SW 1271 (cell line): ENCODE measurements at places on chromosomes 7 and 10.

- DNase-seq, result no peak
Observed at GRCh38 chr10:49021685-49022084, 82.0 kb upstream of the LRRC18 start.

GRCh38 chr7:138813945-138814344 lies 15.9 kb upstream of the ATP6V0A4 start:
- DNase-seq, result no peak

DNA sequence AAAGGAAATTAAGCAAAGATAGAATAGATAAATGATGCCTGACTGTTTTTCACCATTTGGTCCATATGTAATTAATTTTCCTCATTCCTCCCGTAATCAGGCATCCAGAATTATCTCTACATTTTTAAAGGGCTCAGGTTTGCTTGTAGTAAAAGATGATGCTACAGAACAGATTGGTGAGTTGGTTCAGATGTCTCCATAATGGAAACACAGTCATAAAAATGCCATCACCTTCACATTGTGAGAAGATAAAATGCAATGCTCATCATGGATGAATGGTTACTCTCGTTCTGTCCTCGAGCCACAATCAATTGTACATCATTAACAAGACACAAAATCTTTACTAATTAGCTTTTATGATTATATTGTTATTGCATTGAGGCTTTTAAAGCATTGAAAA lies 64.9 kb upstream of the CELF2 start:
- DNase-seq, result no peak

DNA sequence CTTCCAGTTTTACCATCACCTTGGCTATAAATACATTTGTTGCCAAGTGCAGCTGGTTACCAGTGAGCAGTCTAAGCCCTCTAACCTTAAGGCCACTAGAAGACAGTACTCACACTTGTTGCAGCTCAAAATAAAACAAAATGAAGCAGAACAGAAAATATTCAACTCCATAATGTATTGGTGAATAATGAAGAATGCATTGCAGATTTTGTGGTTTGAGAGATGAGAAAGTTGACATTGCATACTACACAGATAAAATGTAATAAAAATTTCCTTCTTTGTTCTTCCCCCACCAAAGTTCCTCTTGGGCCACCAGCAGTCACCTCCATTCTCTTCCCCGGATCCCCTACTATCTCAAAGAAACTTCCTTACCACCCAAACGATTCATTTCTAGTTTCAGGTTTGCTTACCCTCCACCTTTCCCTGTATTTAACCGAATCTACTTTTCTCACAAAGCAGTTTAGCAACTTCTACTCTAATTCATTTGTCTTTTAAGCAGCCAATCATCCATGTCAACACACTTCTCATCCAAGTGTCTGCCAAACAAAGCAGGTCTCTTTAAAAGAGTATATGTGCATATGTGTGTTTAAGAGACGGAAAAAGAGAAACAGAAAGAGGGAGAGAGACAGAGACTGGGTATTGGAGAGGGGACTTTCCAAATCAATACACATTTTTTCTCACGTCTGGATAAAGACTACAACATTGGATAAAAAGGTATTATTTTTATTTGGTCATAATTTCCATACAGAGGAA lies 35.7 kb upstream of the PRPS1L1 start:
- DNase-seq, result no peak

DNA sequence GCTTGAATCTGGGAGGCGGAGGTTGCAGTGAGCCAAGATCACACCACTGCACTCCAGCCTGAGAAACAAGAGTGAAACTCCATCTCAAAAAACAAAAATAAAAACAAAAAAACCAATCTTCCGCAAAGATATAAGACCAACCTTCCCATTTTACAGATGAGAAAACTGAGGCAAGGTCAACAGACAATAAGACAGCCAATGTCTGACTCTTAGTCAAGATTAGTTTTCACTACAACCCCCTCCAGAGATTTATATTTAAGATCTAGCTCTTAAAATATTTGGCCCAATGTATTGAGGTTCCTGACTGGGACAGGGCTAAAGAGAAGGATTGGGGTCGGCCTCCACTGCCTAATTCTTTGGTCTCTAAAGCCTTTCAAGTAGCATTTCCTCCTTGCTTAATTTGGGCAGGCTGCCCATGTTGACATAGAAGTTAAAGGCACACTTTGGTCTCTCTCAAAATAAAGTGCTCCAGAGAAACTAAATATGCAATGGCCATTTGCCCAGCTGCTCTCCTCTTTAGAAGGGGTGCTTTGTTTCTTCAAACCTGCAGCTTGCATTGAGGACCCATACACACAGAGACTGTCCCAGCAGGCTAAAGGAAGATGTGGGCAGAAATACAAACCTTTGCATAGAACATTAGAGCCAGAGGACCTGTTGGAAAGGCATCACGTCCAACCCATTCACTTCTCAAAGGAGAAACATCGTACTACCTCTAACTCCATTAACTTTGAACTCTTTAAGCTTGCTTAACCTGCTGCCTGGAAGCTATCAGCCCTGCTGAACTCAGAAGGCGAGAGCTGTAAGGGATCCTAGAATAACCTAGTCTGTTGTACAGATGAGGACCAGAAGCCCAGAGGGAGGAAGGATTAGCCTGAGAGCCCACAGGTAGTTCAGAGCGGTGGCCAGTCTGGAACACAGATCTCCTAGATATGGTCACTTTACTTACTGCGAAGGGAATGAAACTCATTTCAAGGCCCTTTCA lies 3.9 kb downstream of the TECTB start:
- DNase-seq, result no peak

DNA sequence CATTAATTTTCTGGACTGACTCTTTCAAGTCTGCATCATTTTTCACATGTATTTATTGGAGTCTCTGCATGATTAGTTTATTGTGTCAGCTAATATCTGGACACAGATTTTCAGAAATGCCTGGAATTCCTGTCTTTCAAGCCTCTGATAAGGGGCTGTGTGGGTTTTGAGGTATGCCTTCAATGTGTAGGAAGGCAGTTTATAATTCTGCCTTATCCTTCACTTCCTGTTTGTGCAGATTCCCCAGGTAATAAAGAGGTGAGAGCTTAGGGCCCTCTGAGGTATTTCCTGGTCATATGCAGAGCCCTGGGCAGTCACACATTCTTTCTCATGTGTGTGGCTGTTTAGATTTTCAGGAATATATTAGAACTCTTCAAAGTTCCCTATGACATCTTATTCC lies 79.4 kb upstream of the PRKCQ start:
- DNase-seq, result no peak

- no peak for DNase-seq
Observed at GRCh38 chr10:25105262-25105661, 69.5 kb upstream of the GPR158 start.

GRCh38 chr10:131113709-131114291 lies 197.7 kb downstream of the TCERG1L start:
- no peak for DNase-seq

GRCh38 chr10:60677531-60678129 lies 100.6 kb upstream of the CDK1 start:
- no peak for DNase-seq

DNA sequence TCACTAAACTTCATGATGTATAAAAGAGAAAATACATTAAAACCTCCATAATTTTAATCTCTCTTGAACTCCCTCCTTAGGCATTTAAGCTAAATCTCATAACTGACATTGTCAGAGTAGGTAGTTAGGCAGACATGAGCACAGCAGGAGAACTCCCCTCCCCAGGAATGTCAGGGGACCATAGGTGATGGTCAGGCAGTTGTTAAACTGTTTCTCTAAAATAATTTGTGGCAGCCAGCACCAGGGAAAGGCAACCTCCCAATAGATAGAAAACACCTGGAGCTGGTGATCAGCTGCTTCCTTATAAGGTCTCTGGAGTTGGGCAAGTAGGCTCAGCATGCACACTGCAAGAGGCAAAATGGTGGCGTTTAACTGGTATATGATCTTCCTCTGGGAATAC lies 73.0 kb downstream of the TPK1 start:
- no peak for DNase-seq
